NCI-H2029 treated with DMSO at 0.1 percent for 48 hours (cell line): ENCODE measurements at places on chromosomes 13 and 19.

GRCh38 chr19:55156202-55157063 lies 1.1 kb downstream of the TNNI3 start:
- no peak for DNase-seq

DNA sequence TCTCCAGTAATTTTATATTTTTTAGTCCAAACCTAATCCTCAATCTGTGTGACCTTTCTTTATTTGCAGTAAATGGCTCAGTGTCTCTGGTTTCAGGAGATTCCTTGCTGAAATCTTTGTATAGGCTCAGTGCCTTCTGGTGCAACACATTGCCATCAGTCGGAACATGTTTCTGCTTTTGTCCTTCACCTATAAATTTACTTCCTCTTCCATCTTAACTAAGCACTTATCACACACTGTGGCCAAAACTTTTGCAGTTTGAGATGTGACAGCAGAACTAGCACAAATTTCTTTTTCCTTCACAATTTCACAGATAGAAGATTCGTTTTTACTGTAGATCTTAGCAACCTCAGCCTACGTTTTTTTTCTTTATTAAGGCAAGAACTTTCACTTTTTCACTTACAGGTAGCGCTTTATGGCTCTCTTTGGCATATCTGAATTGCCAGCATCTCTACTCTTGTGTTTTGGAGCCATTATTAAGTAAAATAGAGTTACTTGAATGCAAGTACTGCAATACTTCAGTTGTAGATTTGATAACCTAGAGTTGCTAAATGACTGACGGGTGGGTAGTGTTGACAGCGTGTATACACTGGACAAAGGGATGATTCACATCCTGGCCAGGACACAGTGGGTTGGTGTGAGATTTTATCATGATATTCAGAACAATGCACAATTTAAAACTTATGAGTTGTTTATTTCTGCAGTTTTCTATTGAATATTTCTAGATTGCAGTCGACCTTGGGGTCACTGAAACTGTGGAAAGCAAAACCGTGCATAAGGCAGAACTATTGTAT lies 44.3 kb downstream of the NDFIP2 start:
- no peak for DNase-seq

DNA sequence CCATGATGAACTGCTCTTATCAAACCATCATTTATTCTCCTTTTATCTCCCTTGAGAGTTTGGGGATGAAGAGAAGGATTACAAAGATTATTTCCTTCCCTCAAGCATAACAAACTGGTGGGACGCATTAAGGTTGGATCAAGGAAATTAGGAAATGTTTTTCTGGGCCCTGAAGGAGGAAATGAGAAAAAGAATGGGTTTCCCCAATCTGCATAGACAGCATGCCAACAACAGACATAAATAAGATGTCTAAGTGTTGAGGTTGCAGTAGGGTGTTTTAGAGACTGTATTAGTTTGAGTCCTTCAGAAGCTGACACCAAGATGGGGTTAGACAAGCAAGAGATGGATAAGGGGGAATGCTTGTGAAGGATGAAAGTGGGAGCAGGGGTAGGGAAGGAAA lies 7.3 kb downstream of the EPSTI1 start:
- DNase-seq, result no peak

GRCh38 chr19:765179-765738 lies 14.3 kb downstream of the MISP start:
- no peak for DNase-seq

DNA sequence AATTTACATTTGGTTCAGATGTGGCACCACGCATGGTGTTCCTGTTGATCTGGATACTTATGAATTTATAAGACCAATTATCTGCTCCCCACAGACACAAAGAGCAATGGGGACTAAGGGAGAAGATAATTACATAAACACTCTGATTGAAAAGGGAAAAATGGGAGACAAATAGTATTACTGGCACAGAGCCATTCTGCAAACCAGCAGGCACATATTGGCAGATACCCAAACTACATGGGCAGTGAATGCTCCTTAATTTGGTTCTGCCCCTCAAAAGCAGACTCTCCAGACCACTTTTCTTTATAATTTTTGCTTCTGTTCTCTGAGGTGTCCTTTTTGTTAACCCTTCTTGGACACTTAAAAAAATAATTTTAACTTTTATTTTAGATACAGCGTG lies 1674.2 kb downstream of the PCDH9 start:
- DNase-seq, result peak; percentile 27

- DNase-seq, result no peak
Measured at GRCh38 chr13:113533161-113533840, 42.8 kb upstream of the DCUN1D2 start.

DNA sequence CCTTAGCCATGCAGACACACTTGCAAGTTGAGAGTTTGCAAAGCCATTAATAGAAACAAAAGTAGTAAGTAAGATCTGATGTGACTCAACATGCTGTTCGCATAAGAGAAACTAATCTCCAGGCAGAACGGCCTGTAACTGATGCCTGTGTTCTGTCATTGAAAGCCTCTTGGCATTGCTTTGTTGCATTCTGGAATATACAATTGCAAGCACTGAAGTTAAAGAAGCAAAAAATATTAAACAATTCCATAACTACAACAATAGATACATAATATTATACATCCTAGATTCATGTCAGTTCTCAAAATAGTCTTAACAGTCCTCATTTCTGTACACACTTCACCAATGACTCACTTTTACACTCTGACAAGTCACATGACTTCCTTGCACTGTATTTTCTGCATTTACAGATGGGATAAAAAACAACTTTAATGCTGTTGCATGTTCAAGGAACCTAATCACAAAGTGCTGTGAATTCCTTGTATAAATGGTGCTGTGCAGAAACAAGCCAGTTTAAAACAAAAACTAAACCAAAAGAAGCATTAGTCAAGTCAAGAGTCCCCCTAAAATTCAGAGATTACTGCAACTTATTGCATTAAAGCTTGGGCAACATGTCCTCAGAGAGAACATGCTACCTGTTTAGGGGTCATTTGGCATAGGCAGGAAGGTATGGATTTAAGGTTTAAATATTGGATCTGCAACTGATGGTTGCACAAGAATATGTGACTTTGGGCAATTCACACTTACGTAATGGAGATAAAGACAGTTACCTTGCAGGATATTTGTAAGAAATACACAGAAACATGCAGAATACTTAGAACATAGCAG lies 79.5 kb upstream of the SERP2 start:
- no peak for DNase-seq

- no peak for DNase-seq
Measured at GRCh38 chr19:30690935-30691818, 319.0 kb downstream of the ZNF536 start.

GRCh38 chr19:4539169-4539692 lies 605 bp downstream of the LRG1 start:
- DNase-seq, result no peak

DNA sequence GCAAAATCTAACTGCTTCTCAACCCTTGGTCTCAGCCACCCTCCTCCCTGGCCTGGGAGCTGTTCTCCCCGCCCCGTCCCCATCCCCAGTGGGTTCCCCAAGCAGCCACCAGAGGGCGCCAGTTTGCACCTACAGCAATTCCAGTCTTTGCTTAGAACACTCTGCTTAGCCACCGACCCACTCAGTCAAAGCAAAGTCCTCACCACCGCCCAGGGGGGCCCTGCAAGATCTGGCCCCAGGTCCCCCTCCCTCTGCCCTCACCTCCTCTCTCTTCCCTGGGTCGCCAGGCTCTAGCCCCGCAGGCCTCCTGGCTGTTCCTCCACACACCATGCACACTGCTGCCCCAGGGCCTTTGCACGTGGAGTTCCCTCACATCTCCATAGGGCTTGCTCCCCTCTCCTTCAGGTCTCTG lies 12.4 kb downstream of the TMEM143 start:
- DNase-seq, result peak; percentile 7

- DNase-seq, result no peak
Measured at GRCh38 chr13:98310485-98311199, 133.6 kb upstream of the RNF113B start.

DNA sequence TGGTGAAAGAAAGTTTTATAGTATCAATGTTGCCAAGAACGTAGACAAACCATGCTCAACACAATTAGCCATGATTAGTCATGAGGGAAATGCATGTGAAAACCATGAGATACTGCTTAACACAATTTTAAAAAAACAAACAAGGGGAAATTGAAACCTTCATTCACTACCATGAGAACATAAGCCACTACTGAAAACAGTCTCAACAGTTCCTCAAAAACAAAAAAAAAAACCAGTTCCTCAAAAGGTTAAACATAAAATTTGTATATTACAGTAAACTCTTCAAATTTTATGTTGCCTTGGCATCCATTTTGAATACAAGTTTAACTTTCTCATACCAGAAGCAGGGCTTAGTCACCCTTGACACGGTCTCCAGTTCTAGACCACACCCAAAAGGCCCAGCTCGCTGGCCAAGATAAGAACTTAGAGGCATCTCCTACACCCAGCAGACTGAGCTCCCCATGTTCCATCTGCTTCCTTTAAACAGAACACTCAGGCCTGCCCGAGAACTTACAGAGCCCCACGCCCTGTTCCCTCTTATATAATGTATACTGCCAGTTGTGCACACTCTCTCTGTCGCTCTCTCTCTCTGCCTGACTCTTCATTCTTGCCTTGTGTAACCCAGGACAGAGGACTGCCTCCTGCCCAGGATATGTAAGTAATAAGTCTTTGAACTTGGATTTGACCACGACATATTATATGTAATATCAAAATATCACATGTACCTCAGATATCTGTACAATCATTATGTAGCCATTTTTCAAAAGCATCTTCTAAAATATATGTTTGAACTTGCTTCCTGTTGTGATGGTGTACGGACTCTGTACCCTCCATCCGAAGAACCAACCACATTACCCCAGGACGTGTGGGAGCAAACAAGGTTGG lies 67.4 kb downstream of the STK24 start:
- no peak for DNase-seq

DNA sequence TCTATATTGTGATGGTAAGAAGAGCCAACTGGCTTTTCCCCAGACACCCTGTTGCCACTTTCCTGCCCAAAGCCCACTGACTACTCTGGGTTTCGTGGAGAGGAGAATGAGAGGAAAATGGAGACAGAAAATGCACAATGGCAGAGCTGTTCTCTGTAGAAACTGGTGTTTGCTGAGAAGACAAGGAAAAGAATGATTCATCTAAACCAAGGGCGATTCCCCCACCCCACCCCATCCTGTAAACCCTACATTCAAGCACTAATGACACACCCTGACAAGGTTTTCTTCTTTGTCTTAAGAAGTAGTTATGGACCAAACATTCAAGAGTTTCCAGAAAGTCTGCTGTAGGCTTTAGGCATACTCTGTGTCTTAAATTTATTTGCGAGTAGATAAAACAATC lies 68.8 kb downstream of the DOCK9 start:
- DNase-seq, result no peak

GRCh38 chr13:102484329-102484728 lies 82.5 kb upstream of the FGF14 start:
- no peak for DNase-seq

DNA sequence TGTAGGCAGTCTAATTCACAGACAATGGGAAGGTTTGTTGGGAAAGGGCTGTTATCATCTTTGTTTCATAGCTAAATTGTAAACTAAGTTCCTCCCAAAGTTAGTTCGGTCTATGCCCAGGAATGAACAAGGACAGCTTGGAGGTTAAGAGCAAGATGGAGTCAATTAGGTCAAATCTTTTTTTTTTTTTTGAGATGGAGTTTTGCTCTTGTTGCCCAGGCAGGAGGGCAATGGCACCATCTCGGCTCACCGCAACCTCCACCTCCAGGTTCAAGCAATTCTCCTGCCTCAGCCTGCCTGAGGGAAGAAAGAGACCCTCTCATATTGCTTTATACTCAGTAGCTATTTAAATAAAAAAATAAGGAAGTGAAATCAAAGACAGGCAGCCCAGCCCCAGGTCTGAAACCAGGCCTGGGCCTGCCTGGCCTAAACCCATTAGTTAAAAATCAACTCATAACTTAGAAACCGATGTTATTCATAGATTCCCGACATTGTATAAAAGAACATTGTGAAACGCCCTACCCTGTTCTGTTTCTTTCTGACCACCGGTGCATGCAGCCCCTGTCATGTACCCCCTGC lies 297.4 kb upstream of the SGCG start:
- no peak for DNase-seq

- peak; percentile 92 for DNase-seq
Measured at GRCh38 chr19:6767357-6768235, at the start of gene SH2D3A. SH2D3A (minus strand) TSS chr19:6767435; CDS start chr19:6763748, 3,687 bp downstream.

GRCh38 chr13:71935166-71935840 lies 68.3 kb upstream of the DACH1 start:
- no peak for DNase-seq

GRCh38 chr13:51849145-51850101 lies 4.4 kb upstream of the TMEM272 start:
- no peak for DNase-seq

GRCh38 chr19:42129399-42130253 lies 2.6 kb downstream of the POU2F2 start:
- DNase-seq, result no peak

- DNase-seq, result no peak
Measured at GRCh38 chr19:40717880-40718773, 1.2 kb downstream of the ITPKC start.

DNA sequence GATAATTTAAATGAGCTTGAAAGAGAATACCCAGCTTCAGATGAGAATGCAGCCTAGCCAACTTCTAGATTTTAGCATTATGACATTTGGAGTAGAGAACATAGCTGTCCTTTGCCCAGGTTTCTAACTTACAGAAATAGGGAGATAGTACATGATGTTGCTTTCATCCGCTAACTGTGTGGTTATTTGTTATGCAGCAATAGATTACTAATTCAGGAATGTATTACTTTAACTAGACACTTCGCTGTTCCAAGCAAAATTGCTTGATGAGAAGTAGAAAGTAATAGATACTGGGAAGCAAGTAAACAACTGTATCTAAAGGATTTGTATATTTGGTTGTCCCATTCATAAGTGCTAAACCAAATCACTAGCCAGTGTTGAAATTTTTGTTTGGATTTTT lies 790.9 kb upstream of the PRR20A start:
- DNase-seq, result no peak

DNA sequence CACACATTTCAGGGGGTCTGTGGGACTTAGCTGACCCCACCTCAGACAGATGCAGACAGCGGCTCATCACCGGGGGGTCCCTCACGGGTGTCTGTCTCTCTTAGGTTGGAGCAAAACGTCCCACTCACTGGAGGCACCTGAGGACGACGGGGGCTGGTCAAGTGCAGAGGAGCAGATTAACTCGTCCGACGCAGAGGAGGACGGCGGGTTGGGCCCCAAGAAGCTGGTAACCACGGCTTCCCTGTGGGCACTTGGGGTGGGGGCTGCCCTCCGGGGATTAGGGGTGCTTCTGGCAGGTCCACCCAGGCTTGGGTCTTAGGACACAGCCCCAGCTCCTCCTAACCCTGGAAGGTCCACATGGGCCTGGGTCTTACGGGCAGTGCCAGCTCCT lies 11.2 kb upstream of the F7 start:
- no peak for DNase-seq

- DNase-seq, result no peak
Measured at GRCh38 chr19:4365341-4365740, 22.0 kb downstream of the MPND start.
